ENCODE measurements at places on chromosomes 6 and 20.

- no peak for DNase-seq
These were observed 282.7 kb downstream of the EYA4 start for GRCh38 chr6:133523816-133524215.

- DNase-seq: peak; percentile 68
These were observed at the start of gene TAGAP for GRCh38 chr6:159044899-159045727. Gene TAGAP (minus strand): TSS chr6:159044991. CDS start chr6:159044146, 845 bp downstream.

- no peak for DNase-seq
These were observed 108.5 kb downstream of the MAP3K4 start for GRCh38 chr6:161100072-161100471.

GRCh38 chr6:15301179-15302006 is 55.5 kb downstream of the JARID2 start:
- DNase-seq: no peak

DNA sequence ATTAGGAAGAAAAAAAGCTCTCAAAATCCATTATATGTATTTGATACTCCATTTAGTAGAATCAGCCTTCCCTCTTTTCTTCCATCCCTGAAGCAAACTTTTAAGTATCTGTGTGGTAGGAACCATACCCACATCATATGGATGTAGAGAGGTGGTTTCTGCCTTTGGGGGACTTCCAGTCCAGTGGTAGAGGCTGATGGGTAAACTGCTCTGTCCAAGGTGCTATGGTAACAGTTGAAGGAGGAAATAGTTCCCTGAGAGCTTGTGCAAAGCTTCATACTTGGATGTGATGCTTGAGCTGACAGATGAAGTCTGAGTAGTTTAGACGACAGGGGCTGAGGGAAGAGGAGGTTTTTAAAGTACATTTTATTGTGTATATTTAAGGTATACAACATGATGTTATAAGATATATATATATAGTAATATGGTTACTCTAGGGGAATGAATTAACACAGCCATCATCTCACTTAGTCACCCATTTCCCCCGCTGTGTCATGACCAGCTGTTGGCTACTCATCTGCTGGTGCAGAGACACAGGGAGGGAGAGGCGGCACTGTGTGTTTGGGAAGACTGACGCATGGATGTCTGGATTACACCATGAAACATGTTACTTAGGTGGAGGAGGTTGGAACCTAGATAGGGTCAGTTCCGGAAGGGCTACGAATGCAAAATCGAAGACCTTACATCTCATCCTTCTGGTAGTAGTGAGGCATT is 185.2 kb downstream of the FARS2 start:
- DNase-seq: no peak

GRCh38 chr6:20223141-20223540 is 10.9 kb upstream of the MBOAT1 start:
- DNase-seq: no peak

DNA sequence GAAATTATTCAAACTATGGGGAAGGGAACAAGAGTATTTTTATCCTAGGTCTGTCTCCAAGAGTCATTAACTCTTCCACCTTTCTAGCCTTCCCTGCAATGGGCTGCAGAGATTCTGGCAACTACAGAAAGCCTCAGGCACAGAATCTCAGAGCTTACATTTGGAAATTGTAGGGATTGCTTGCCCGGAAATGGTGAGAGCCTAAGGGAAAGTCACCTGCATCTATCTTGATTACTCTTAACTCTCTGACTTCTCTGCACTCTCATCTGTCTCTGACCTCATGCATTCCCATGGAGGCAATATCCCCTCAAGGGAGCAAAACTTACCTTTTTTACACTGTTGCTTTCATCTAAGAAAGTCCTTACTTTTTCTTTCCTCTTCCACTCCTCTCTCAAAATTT is 513.2 kb upstream of the MARCKS start:
- no peak for DNase-seq

- DNase-seq: no peak
These were observed 124.8 kb downstream of the HIVEP1 start for GRCh38 chr6:12136905-12137304.

DNA sequence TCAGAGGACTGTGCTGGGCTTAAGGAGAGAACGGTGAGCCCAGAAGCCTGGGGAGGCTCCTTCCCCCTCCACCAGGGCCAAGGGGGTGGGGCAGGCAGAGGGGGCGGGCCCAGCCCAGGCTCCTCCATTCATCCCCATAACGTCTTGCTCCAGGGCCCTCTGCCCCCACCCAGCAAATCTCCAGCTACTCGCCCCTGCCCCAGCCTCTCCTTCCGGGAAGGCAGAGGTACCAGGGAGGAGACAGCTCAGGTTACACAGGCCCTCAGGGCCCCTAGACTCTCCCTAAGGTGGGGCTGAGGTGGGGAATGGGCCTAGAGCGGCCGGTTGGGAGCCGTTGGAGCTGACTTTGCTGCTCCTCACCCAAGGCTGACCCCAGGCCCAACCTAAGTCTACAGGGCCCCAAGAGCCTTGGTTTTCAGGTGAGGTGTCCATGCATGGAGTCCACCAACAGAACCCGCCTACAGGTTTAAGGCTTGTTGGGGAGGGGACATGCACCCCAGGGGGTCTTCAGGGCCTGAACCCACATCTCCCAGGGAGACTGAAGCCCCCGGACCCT is 1.2 kb downstream of the LAMA5 start:
- DNase-seq: no peak

DNA sequence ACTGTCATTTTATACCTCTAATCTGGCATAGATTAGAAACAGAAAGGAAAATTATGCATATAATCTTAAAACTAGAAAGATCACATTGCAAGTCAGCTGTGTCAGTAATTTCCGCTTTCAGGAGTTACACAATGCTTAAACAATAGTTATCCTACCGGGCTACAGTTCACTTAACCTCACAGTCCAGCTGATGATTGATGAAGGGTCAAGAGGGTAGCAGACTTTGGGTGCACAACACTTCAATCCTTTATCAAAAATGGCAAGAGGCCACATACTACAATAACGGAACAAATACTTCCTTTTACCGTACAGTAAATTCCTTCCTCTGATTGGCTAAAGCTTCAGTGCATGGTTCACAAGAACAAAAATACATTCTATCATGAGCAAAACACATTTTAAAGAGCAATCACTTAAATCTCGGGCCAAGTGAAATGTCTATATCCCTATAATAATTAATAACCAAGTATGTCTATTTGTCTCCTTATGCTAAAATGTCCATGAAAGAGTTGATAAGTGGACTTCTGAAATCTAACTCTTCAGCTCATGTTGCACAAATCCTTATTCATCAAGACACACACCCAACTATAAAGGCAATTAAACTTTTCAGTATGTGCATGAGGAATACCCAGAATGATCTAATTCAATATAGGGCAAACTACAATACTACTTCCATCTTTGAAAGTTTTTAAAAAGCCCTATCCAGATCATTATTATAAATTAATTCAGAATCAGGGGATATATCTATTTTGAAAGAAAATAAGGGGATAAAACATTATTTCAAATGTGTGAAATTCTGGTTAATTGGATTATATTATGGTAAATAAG is 76.8 kb downstream of the HIVEP2 start:
- no peak for DNase-seq

- no peak for DNase-seq
These were observed 1.7 kb upstream of the PLA2G7 start for GRCh38 chr6:46736906-46737305.

DNA sequence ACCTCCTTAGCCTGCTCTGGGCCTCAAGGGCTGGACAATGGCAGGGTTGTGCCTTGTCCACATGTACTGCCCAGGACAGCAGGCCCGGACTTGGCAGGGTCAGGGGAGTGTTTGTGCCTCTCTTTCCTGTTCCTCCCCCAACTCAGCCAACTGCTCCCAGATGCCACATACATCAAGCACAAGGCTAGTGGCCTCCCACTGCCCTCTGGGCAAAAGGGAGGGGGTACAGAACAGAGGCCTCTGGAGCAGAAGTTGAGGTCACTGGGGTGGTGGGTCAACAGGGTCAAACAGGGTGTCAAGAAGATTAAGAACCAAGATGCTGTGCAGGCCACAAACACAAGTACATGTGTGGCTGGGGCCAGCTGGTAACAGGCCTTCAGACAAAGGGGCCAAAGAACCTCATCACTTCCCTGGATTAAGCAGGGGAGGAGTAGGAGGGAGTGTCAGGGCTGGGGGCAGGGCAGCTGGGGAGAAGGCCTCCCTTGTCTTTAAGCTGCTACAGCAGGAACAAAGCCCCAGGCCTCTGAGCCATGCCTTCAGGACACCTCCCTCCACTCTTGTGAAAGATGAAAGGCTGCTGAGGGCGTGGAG is 36.0 kb downstream of the KCNK5 start:
- no peak for DNase-seq

GRCh38 chr6:16179970-16180431 is 51.1 kb downstream of the MYLIP start:
- DNase-seq: no peak

DNA sequence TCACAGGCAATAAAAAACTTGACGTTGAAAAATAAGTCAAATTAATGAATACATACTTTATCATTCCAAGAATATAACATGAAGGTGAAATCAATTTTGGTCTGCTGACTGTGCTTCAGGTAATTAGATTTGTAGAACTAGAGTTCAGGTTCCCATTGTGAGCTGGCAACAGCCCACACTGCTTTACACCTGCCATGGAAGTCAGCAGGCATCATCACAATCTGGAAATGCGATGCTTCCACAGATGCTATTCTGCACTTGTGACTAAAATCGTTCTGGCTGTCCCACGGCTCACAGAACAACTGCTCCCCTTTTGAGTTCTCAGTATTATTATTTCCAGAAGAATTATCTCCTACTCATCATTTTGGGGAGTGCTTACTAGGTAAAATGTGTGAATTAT is 62.6 kb upstream of the THEMIS start:
- no peak for DNase-seq

GRCh38 chr6:26097268-26097875 is 10.1 kb downstream of the HFE start:
- peak; percentile 55 for DNase-seq

DNA sequence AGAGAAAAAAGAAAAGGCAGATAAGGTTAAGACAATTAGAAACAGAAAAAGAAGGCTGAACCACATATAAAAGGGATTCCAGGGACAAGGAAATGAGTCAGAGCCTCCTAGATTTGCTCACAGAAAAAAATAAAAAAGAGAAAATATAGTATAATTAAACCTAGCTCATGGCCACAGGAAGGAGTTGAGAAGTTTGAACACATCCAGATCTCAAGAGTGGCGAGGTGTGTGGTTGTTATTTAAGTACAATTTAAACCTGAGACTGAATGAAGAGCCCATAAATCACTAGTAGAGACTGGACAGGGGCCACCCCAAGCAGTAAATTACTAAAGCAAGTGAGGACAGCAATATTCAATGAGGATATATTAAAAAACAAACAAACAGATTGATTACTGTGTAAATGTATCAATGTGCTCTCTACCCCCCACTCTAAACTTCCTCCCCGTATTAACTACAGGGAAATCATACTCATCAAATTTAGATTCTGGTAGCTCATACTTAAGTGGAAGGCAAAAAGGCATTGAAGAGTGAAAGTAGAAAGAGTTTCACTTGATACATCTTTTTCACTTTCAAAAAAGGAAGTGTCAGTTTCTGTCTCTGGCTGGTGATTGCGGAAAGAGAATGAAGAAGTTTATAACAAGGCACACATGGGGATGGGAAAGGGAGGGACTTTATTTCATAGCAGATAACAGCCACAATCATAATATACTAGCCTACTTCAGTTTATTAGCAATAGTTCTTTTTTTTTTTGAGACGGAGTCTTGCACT is 49.3 kb upstream of the SCAF8 start:
- DNase-seq: no peak

- DNase-seq: no peak
These were observed 61.0 kb downstream of the NUDT3 start for GRCh38 chr6:34331371-34332050.

DNA sequence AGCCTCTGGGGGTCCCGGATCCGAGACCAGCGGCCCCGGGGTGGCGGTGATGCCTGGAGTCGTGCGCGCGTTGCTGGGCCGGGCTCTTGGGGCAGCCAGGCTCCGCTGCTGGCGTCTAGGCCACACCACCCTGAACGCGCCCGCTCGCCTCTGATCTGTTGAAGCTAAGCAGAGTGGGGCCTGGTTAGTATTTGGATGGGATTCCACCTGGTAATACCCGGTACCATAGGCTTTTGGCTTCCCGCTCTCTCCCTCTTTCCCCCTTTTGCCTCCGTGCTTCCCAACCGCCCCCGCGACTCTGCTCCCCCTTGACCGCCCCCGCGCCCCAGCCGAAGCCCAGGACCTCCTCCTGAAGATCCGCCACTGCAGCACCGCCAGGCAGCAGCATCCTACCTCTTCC is 1383.5 kb upstream of the DEFB115 start:
- DNase-seq: no peak

DNA sequence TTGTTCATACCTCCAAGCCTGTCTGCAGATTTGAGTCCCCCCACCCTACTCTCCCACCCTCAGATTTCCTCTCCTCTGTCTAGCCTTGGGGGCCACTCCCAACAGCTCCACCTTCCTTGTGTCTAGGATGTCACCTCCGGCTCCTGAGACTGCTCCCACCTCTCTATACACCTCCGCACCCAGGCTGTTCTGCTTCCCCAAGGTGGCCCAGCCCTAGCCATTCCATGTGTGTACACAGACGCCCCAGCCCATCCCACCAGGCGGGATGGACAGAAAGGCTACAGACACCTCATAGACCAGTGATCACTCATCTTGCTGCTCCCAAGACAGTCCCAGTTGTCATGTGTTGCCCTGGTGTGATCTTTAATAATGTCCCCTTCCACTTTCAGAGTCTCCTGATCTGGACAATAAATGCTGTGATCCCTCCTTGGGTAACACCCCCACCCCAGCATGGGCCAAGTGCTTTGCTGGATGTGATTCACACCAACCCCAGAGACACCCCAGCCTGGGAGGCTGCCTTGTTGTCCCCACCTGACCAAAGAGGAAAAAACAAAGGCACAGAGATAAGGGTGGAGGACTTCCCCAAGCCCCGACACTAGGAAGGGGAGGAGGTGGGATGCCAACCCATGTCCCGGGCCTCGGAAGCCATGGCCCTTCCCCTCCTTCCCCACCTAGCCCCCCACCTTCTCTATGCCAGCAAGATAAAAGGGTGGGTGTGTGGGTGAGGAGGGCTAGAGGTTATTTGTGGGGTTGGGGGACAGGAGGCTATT is 36.1 kb downstream of the MDFI start:
- no peak for DNase-seq

DNA sequence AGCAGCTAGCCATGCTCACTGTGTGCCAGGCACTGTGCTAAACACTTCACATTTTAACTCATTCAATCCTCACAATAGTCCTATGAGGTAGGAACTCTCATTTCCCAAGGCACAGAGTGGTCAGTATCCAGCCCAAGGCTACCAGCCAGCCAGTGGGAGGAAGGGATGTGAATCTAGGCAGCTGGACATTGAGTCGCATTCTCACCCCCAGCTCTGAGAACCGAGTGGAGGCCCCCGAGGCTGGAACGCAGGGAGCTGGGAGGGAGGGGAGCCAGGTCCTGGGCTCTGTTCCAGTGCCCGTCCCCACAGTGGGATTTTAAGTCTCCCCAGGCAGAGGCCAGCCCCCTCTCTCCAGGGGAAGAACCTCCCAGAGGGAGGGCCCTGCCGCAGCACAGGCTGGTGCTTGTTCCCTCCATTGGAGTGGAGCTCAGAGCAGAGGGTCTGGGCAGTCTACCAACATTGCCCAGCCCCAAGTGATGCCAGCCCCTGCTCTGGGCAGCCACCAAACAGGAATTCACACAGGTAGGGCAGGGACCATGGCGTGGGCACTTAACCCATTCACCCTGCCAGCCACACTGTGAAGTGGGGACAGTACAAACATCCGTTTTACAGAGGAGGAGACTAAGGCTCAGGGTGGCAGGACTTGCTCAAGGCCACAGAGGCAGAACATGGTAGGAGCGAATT is 131.3 kb downstream of the CEBPB start:
- no peak for DNase-seq

All from activated CD4-positive, CD25-positive, alpha-beta regulatory T cell treated with anti-CD3 and anti-CD28 coated beads, Interleukin-2, amount 50 U/mL, for 72 hours (primary cell).